Endothelial cell (in vitro differentiated cells): ENCODE measurements at places on chromosomes 11 and 22.
A peak's percentile ranks its signal among the peaks of the same experiment; 100 is the strongest.

- H3K4me3 ChIP-seq: no peak overlapping the region
- H3K27ac ChIP-seq: no peak overlapping the region
- peaks cover 8% of the 10 kb centered on the region for H3K27me3 ChIP-seq
- no peak for DNase-seq
- H3K4me1 ChIP-seq: no peaks in the 10 kb centered on the region
Observed at GRCh38 chr22:48453171-48453570, 1374.5 kb downstream of the BRD1 start.

DNA sequence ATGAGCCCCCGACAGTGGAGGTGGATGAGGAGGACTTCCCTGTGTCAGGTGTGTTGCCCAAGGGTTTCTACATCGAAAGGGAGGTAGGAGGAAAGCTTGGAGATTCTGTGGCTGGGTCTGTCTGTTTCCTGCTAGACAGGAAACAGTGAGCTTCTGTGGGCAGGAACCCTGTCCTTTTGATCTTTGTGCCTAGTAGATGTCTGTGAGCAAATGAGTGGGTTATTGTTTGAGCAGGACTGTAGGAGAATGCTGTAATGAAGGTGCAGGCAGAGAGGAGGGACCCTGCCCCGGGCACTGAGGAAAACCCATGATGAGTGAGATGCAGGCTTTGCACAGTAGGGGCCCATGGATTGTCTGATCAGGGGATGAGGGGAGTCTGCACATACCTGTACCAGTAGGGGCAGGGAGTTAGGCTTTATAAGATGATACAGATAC, 14.0 kb downstream of the USP35 start:
- H3K27ac ChIP-seq: peak overlapping the region; percentile 84
- H3K4me3 ChIP-seq: peak overlapping the region; percentile 35
- peaks cover 16% of the 10 kb centered on the region for H3K27me3 ChIP-seq
- DNase-seq: no peak
- H3K4me1 ChIP-seq: peaks cover 24% of the 10 kb centered on the region

GRCh38 chr11:125953401-125953935, 7.6 kb downstream of the VSIG10L2 start:
- H3K27ac ChIP-seq: no peak overlapping the region
- H3K27me3 ChIP-seq: peaks cover 10% of the 10 kb centered on the region
- H3K4me1 ChIP-seq: peaks cover 4% of the 10 kb centered on the region
- DNase-seq: no peak

DNA sequence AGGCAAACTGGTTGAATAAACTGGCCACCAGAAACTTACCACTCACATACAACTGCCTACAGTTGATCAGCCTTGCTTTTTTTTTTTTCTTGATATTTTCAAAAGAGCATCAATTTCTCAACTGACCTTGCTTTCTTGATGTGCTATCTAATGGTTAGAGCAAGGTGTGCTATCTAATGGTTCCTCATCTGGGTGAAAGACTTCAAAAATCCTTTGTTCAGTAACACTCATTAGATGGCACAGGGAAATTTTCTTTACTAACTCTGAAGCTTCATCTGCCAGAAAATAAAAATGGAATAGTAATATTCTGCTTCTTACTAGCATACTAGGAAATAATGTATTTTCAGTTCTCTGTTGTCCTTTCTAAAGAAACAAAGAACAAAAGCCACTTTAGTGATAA, 51.2 kb upstream of the RAPSN start:
- no peaks in the 10 kb centered on the region for H3K27me3 ChIP-seq
- H3K36me3 ChIP-seq: peaks cover 11% of the 10 kb centered on the region

- no peaks in the 10 kb centered on the region for H3K36me3 ChIP-seq
- no peak overlapping the region for H3K27ac ChIP-seq
- no peak for DNase-seq
- H3K4me3 ChIP-seq: no peak overlapping the region
- H3K27me3 ChIP-seq: peaks cover 3% of the 10 kb centered on the region
Observed at GRCh38 chr11:69554849-69555248, 73.4 kb downstream of the LINC01488 start.

DNA sequence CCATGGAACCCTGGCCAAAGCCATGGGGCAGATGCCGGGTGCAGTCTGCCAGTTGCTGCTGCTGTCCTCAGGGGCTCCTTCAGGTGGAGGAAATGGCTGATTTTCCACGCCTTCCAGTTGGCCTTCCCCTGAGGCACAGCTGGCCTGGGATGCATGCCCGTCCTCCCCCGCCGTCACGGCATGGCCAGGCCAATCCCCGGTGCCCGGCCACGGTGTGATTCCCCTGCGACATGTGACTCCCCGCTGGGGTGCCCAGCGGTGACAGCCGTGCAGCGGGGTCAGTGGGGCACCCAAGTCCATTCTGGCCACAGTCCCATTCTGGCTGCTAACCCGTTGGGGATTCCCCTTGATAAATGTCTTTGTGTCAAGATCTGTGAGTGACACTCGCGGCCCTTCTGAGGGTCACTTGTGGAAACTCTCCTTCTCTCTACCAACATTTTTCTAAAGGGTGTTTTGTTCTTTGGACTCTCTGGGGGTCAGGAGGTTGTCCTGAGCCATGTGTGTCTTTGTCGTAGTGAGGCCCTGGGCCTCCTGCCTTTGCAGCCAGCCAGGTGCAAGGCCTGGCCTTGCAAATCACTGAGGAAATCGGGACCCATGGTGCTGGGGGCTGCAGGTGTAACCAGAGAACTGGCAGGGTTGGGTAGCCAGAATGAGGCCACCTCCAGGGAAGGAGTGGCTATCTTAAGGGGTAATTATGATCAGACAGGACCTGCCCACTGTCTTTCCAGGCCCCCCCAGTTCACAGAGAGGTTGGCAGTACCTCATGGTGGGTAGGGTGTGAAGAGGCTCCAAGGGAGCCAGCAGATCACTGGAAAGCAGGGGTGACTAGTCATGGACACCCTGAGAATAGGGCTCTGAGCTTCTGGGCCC, 37.1 kb downstream of the KCNQ1OT1 start:
- H3K36me3 ChIP-seq: peaks cover 27% of the 10 kb centered on the region
- DNase-seq: no peak
- no peaks in the 10 kb centered on the region for H3K4me1 ChIP-seq
- no peak overlapping the region for H3K27ac ChIP-seq

DNA sequence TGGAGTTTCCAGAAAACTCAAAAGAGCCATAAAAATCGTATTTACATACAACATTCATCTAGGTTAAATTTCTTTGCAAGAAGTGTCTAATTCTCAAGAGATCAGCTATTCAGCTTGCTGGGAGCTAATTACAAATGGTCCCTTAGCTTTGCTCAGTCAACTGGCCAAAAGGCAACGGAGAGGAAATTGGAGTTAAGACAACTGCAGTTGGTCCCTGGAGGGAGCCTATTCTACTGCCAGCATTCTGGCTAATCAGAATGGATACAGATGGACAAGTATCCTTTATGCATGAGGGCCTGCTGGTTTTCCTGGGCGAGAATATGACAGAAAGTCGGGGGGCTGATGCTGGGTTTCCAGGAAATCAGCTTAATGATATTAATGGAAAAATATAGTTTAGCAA, 45.5 kb downstream of the KCNJ1 start:
- DNase-seq: no peak
- no peak overlapping the region for H3K27ac ChIP-seq
- peaks cover 5% of the 10 kb centered on the region for H3K27me3 ChIP-seq
- H3K36me3 ChIP-seq: no peaks in the 10 kb centered on the region
- peaks cover 31% of the 10 kb centered on the region for H3K4me1 ChIP-seq
- no peak overlapping the region for H3K4me3 ChIP-seq

DNA sequence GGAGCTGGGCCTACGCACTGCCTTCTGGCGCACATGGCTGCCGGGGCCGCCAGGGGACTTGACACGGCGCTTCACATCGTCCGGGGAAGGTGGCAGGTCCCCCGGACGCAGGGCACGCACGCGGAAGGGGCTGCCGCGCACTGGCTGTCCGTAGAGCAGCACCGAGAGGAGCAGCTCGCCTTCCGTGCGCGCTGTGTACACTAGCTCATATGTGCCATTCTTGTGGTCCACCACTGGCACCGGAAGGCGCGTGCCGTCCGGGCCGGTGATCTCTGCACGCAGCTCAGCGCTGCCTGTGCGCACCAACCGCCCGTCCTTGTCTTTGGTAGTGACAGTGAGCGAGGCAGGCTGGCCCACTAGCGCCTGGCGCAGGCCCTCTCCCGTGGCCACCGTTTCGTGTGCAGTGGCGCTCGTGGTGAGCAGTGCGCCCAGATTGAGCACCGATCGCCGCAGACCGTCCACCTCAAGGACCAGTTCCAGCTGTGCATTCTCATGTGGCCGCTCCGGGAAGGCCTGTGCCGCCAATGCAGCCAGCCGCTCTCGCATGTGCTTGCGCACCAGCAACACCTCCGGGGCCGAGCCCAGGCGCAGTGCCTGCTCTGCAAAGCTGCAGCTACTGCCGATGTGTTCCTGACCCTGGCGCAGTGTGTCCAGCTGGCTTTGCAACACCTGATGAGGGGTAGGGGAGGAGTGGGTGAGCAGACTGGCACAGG, 15.7 kb upstream of the HPX start:
- H3K36me3 ChIP-seq: peaks cover 23% of the 10 kb centered on the region
- H3K27me3 ChIP-seq: peaks cover 4% of the 10 kb centered on the region
- no peak overlapping the region for H3K27ac ChIP-seq
- H3K4me3 ChIP-seq: no peak overlapping the region
- no peak for DNase-seq

DNA sequence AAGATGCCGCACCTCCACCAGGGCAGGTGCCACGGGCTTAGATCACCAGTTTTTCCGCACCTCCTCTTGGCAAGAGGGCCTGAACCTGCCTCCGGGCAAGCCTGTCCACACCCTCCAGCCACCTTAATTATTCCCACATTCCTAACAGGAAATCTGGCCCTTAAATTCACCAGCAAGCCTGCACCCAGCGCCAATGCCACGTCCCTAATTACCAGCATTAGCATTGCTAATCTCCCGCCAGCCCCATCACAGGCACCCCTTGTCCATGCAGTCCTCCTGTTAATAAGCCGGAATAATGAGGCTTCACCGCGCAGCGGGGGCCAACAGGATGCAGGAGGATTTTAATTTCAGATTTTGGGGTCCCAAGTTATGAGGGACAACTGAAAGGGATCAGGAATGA, 69.7 kb downstream of the PHF21B start:
- no peak overlapping the region for H3K4me3 ChIP-seq
- DNase-seq: no peak
- peaks cover 5% of the 10 kb centered on the region for H3K4me1 ChIP-seq
- H3K27me3 ChIP-seq: peaks cover 2% of the 10 kb centered on the region
- no peaks in the 10 kb centered on the region for H3K36me3 ChIP-seq

- no peaks in the 10 kb centered on the region for H3K36me3 ChIP-seq
- no peak overlapping the region for H3K27ac ChIP-seq
- DNase-seq: no peak
- no peaks in the 10 kb centered on the region for H3K4me1 ChIP-seq
Observed at GRCh38 chr11:70468256-70469195, 70.2 kb downstream of the CTTN start.

DNA sequence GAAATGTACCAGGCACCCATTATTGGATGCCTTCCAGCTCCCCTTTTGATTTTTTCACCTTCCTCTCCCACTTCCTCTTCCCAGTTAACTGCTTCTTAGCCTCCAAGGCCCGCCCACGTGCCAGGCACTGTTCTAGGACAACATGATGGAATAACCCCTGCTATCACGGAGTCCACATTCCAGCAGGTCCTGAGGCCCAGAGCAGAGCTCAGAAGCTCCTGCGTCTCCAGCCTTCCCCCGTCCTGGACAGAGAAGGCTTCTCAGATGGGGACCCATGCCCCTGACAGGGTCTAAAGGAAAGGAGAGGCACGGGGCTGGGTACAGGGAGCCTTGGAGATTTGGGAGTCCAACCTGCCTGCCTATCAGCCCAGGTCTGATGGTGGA, 29.1 kb downstream of the TRIM29 start:
- H3K4me3 ChIP-seq: no peak overlapping the region
- peaks cover 5% of the 10 kb centered on the region for H3K36me3 ChIP-seq
- peaks cover 12% of the 10 kb centered on the region for H3K27me3 ChIP-seq
- no peaks in the 10 kb centered on the region for H3K4me1 ChIP-seq
- no peak for DNase-seq

GRCh38 chr11:86812981-86813380, 12.6 kb downstream of the PRSS23 start:
- H3K27ac ChIP-seq: no peak overlapping the region
- no peaks in the 10 kb centered on the region for H3K36me3 ChIP-seq
- DNase-seq: no peak
- no peak overlapping the region for H3K4me3 ChIP-seq
- peaks cover 5% of the 10 kb centered on the region for H3K27me3 ChIP-seq

DNA sequence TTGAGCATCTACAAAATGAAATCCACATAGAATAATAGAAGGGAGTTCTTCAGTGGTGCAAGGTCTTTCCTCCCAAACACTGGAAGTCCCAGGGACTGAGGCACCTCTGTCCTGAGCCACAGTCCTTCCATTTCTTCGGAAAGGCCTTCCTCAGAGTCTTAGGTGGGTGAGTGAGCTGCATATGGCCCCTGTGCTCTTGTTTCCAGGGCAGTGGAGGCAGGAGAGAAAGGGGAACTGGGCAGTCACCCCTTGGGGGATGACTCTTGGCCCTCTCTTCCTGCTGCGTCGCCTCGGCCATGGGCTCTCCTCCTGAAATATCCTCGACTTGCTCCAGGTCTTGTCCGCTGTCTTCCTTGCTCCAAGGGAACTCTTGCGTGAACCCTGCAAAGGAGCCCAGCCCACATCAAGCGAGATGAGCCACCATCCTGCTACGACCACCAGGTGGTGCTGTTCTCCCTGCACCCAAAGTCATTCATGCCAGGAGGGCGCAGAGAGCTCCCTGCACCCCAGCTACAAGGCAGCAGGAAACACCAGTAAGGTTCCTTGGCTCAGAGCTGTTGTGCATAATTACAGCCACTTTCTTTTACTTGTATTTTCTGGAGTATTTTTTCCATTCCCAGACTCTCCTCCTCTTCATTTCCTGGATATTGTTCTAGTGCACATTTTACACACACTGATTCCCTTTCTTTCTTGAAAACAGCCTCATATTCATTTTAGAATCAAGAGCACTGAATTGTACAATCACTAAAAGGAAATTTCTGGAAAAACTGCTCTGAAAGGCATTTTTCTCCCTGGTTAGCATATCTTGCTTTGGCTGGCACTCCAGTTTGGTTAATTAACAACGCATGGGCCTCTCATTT, 397.8 kb downstream of the OPCML start:
- H3K4me3 ChIP-seq: no peak overlapping the region
- peaks cover 17% of the 10 kb centered on the region for H3K4me1 ChIP-seq
- H3K36me3 ChIP-seq: no peaks in the 10 kb centered on the region
- H3K27ac ChIP-seq: no peak overlapping the region

- peaks cover 33% of the 10 kb centered on the region for H3K4me1 ChIP-seq
- peak overlapping the region; percentile 89 for H3K27ac ChIP-seq
- peaks cover 14% of the 10 kb centered on the region for H3K27me3 ChIP-seq
Observed at GRCh38 chr11:61361237-61361740, 393 bp downstream of the CYB561A3 start.
